ENCODE measurements at places on chromosomes 5 and 9.
A peak's percentile ranks its signal among the peaks of the same experiment; 100 is the strongest.

- DNase-seq: no peak
Measured at GRCh38 chr5:153086486-153086885, 404.0 kb upstream of the GRIA1 start.

GRCh38 chr9:129752900-129753729, at the start of gene PTGES:
PTGES (minus strand) TSS chr9:129753042; CDS start chr9:129753012, 30 bp downstream.
- no peak for DNase-seq

- DNase-seq: no peak
Measured at GRCh38 chr5:1430121-1430795, 15.0 kb downstream of the SLC6A3 start.

DNA sequence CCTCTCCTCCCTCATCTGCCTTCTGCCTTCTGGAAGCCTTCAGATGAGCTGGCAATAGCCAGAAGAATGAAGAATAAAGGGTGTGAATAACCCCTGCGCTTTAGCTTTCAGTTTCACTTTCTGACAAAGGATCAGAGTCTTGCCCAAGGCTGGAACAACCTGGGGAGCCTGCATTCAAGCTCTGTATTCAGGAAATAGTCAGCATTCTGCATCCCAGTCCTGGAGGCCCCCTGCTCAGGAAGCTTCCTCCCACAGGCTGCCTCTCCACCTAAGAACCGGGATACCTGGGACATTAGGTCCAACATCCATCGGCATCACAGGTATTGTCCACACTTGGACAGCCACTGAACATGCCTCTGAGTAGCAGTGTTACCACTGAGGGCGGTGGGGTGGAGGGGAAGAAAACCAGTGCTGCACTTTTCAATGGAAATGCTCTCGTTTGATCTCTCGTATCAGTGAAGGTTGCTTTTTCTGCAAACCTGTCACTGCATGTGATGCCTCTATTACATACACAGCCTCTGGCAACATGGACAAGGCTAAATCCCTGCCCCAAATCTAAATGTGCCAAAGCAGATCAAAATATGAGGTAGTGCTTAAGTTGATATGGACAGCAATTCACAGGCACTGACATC, 39.8 kb upstream of the ACO1 start:
- DNase-seq: no peak

- DNase-seq: no peak
Measured at GRCh38 chr5:150658699-150659265, 2.3 kb upstream of the MYOZ3 start.

DNA sequence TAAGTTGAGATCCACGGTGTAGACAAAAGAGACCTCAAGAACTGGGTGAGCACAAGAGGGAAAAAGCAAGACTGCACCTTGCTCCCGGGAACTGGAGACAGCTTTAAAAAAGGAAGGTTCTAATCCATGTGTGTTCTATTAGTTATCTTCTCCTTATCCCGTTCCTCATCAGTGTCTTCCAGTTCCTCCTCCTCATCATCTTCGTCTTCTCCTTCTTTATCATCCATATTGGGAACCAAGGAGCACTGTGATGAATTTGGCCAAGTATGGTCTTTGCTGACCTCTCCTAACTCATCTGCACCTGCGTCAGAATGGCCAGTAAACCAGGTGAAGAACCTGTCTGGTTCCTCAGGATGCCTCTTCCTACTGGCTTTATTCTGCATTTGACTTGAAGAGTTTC, 22.1 kb downstream of the EHMT1 start:
- no peak for DNase-seq

- DNase-seq: no peak
Measured at GRCh38 chr9:86639899-86640379, 285.7 kb upstream of the TUT7 start.

DNA sequence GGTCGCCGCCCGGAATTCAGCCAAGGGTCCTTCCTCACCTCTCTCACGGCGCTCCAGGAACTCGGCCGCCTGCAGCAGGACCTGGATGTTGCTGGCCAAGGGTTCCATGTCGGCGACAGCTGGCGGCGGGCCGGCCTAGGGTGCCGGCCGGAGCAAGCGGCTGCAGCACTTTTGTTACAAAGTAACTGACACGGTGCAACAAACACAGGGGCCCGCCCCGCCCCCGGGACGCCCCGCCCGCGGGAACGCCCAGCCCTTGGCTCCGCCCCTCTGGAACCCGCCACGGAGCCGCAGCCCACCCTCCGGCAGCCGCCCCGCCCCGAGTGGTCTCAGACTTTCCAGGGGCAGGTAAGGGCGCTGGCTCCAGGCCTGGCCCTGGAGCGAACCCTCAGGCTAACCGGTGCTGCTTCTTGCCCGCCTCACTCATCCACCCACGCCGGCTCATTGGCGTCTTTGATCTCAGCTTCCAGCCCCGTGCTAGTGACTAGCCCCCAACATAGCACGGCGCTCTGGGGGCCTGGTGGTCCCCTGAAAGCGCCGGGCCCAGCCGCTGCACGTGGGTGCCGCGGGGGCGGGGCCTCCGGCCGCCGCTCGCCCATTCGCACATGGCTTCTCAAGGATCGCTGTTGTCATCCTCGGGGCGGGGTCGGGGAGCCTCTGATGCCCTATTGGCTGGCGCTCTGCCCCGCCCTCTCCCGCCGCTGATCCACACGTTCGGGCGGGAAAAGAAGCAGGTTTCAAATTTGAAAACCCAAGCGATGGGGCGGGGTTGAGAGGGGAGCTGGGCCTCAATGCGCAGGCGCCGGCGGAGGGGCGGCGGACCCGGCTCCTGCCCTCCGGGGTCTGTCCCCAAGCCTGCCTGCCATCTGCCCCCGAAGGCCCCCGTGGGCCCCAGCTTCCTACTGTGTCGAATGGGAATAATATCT, at the start of gene MXD3:
Gene MXD3 (minus strand): TSS at position 176 of the 926 bp plus-strand sequence. CDS start 68 bp downstream, at position 108.
- peak; percentile 85 for DNase-seq

DNA sequence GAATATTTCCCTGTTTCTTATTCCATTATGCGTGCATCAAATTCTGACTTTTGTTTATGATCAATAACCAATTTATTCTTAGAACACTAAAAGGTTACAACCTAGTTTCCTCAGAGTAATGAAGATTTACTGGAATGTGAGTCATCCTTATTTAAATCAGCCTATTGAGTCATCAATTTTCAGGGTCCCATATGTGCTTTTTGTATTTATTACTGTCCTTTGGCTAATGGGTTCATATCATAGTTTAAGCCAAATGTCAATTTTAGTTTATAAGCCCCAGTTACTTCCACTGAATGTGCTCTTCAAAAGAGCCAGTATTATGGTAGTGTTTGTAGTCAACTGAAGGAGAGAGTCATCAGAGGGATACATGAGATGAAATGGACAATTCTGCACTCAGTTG, 359.2 kb downstream of the PRR16 start:
- DNase-seq: no peak

GRCh38 chr9:112558978-112559377, 72.4 kb downstream of the KIAA1958 start:
- no peak for DNase-seq

- no peak for DNase-seq
Measured at GRCh38 chr9:70639853-70640814, 225.7 kb upstream of the KLF9 start.

GRCh38 chr5:139266236-139266635, 27.3 kb upstream of the MATR3 start:
- no peak for DNase-seq

- no peak for DNase-seq
Measured at GRCh38 chr5:56350597-56351170, 117.6 kb upstream of the ANKRD55 start.

- no peak for DNase-seq
Measured at GRCh38 chr5:16883176-16883575, 52.9 kb downstream of the MYO10 start.

DNA sequence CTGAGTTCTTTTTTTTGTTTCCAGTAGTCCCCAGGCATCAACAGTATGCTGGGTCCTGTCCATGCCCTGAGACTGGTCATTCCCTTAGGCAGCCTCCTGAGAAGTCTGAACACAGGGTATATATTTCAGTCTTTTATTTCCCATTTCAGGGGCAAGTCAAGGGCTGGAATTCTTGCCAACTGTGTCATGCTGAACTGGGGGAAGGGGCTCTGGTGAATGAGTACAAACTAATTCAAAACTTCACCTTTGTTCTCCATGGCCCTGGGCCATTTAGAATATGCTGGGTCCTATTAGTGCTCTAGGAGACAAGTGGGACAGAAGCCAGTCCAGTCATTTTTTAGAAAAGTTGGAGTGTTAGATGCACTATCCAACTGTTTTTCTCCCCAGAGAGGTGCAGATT, 170.3 kb downstream of the TMC1 start:
- no peak for DNase-seq

DNA sequence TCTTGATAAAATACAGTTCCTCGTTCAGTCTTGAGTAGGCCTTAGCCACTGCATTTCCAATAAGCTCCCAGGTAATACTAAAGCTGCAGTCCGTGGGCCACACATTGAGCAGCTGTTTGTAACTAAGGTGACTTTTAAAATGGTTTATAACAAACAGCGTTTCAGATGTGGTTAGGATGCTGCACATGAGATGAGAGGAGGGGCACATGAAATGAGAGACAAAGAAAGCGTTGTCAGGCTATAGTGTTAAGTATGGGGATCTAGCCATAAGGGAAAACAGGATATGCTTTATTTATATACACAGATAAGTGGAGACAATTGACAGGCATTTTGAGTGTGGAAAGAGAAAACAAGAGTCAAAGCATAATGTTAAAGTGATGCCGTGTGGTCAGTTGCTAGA, 89.9 kb downstream of the PAM start:
- DNase-seq: no peak

DNA sequence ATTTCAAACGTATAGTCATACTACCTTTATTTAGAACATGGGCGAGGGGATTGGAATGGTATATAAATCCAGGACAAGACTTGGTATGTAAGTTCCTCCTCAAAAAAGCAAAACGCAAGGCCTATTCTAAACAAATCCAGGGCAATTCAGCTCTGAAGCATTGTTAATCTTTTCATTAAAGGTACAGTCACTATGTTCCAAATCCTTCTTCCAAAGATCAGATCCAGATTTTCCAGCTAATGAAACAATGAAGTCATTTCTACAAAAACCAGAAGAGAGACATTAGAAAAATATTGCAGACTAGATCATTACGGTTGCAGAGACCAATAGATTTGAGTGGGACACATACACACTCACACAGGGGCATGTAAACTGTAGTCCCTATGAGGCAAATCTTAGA, 116.1 kb upstream of the BNC2 start:
- no peak for DNase-seq

DNA sequence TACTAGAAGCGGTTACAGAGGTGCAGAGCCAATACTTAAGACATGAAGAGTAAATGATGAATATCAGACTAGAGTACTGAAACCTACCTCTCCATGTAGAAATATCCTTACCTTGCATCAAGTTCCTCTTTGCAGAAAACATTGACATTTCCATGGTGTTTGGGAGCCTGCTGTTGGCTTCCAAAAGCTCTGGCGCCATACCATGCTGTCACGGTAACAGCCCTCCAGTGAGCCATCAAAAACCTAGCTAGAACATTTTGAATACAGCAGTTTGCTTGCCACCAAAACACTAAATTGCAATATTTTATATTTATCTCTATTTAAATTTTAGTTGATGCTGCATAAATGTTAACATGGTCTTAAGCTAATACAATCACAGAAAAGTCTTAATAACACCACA, 144.1 kb upstream of the LRRTM2 start:
- no peak for DNase-seq

GRCh38 chr5:99032234-99033013, 103.6 kb upstream of the CHD1 start:
- no peak for DNase-seq

DNA sequence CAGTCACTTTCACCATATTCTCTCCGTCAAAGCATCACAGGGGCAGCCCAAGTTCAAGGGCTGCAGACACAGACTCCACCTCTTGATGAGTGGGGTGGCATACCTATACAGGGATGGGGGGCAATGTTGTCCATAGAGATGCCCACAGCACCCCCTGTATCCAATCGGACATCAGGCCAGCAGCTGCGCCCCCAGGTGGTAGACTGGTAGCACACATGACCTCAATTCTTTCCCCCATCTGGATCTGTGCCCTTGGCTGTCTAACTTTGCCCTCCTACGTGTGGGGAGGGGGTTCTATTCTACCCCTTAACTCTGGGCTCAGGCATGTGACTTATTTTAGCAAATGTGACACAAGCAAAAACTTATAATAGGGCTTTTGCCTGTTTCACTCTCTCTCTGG, 84.0 kb upstream of the SLC25A48 start:
- no peak for DNase-seq

DNA sequence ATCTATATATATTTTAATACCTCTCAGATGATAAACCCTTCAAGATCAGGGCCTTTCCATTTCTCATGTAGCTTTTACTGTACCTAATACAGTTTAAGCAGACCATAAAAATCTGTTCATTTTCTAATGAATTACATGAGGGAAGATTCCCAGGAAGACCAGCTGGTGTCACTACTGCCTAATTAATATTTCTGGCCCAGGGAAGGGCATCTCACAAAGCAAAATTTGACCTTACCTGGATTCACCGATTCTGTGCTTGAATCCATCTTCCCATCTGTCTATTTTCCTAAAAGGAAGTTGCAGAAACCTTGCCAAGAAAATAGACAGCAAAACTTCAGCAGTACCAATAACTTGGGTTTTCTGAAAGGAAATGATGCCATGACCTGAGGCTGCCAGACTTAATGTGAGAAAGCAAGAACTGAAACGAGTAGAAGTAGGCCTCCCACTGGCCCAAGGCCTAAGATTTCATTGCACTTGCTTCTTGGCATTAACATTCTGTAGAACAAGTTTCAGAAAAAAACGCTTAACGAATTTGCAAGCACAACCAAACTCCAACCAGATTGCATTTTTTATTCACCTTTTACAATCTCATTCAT, 83.0 kb upstream of the GLIS3 start:
- no peak for DNase-seq

DNA sequence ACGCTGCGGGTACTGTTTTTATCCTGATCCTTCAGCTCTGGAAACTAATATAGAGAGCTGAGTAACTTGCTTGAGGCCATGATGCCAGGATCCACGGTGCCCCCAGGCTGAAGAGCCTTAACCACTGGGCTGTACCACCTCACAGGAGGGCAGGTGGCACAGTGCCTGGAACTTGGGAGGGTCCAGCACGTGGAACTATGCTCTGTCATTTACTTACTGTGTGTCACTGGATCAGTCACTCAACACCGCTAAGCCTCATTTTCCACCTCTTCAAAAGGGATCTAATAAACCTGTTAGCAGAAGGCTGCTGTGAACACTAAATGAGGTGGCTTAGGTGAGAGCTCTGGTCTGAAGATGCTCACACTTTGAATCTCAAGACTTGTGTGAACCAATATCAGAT, 29.6 kb downstream of the KCNIP1 start:
- DNase-seq: no peak

DNA sequence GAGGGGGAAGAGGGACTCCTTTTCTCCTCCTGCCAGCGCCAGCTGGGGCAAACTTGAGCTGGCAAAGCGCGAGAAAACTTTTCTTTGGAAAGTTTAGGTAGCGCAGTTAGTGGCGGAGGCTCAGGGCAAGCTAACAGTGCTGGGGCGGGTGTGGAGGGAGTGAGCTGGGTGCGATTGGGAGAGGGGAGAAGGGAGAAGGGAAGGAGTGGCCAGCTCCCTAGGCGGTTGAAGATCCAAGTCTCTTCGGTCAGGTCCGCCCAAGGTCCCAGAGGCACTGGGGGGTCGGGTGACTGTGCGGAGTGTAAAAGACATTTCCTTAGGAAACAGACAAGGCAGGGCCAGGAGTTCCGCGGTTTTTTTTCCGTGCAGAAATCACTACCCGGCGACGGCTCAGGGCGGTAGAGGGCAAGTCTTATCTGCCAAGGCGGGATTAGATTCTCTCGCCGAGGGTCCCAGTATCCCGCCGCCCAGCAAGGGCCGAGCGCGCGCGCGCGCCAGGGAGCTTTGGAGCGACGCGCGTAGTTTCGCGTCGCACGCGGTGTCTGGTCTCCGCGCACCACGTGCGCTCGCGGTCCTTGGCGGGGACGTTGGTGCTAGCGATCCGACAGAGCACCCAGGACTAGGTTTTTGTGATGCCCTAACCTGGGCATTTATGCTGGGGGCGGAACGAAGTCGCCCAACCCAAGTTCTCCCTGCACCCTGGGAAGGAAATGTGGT, 33.6 kb upstream of the NFIB start:
- DNase-seq: no peak
